ENCODE measurements at places on chromosomes 11 and 22.

DNA sequence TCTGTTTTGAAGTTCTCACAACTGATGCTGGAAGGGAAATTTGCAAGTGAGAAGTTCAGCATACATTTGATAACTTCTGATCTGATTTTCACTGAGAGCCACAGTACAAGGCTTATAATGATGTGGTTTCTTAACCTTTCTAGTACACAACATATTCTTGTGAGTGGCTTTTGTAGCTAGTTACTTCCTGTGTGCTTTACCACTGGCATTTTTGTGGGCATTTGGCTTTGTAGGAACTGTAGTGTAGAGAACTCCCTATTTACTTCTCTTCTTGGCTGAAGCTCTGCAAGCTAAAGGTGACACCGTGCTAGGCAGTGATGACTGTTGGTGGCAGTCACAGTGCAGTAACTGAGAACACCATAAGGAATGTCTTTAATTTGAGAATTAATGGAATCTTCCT lies 14.9 kb downstream of the USP47 start:
- no peak for DNase-seq

- no peak for DNase-seq
Observed at GRCh38 chr22:27913162-27913741, 5.8 kb downstream of the PITPNB start.

GRCh38 chr11:62000539-62001446 lies 33.4 kb upstream of the FTH1 start:
- no peak for DNase-seq

DNA sequence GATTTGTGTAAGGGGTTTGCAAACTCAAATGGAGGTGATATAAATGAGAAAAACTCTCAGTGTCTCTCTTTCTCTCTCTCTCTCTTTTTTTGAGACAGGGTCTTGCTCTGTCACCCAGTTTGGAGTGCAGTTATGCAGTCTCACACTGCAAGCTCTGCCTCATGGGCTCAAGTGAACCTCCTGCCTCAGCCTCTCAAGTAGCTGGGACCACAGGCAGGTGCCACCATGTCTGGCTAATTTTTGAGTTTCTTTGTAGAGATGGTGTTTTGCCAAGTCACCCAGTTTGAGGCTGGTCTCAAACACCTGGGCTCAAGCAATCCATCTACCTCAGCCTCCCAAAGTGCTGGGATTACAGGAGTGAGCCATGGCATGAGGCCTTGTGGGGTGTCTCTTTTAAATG lies 2.9 kb downstream of the BIRC3 start:
- no peak for DNase-seq

- DNase-seq, result no peak
Observed at GRCh38 chr22:40504285-40505249, 132.0 kb downstream of the MRTFA start.

- DNase-seq, result no peak
Observed at GRCh38 chr22:23997092-23997491, 8.2 kb downstream of the GSTT4 start.

GRCh38 chr11:24965748-24966147 lies 468.9 kb downstream of the LUZP2 start:
- no peak for DNase-seq

DNA sequence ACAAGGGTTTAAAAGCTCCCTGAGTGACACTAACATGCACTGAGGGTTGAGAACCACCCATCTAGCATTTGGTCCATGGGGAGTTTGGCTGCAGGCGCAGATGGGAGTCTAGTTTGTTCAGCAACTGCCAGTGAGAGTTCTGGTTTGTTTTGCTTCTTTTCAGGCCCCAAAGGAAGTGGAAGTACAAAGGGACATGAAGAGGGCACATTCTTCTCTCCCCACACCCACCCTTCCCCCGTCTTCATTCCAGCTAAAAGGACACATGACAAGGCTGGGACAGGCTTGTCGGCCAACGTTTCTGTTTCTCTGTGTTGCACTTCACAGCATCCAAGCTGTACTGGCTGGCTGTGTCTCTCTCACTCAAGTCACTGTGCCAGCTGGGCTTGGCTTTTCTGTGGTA lies 8.2 kb upstream of the ENDOD1 start:
- DNase-seq, result no peak

GRCh38 chr11:64996710-64997380 lies at the start of gene BATF2:
Gene BATF2 (minus strand): TSS chr11:64996971. CDS start chr11:64996914, 57 bp downstream.
- no peak for DNase-seq

DNA sequence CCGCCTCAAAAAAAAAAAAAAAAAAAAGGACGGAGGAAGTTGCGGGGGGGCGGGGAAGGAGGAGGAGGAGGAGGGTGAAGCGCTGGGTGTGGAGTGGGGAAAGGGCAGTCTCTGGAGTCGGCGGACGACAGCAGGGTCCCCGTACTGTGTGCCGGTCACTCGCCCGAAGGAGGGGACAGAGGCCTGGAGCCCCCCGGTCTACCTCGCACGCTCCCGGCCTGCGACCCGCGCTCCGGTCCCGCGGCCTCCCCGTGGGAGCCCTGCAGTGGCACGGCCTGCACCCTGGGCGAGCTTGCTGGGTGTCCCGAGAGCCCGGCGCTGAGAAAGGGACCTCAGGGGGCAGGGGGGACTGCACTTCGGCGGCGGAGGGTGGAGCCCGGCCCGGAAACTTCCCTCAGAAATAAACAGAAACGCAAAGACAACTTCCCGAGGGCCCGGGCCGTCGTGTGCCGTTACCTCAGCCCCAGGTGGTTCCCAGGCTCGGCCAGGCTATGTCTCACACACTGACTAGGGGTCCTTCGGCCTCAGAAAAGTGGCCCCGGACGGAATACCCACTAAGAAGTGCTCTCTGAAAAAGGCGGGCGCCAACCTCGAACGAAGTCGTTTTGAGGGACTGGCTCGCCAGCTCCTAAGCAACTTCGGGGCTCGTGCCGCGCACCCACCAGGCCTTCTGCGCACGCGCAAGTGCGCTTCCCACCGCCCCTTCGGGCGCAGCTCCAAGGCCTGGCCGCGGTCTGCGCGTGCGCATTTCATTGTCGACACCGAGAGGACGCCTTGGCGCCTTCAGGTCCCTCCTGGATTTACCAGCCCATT lies at the start of gene MAJIN:
TSS of gene MAJIN (minus strand) at position 688 of the 813 bp plus-strand sequence. CDS start 12,703 bp downstream, outside the sequence.
- DNase-seq, result peak; percentile 92
